ENCODE measurements at places on chromosomes 12 and 14.
A peak's percentile ranks its signal among the peaks of the same experiment; 100 is the strongest.

DNA sequence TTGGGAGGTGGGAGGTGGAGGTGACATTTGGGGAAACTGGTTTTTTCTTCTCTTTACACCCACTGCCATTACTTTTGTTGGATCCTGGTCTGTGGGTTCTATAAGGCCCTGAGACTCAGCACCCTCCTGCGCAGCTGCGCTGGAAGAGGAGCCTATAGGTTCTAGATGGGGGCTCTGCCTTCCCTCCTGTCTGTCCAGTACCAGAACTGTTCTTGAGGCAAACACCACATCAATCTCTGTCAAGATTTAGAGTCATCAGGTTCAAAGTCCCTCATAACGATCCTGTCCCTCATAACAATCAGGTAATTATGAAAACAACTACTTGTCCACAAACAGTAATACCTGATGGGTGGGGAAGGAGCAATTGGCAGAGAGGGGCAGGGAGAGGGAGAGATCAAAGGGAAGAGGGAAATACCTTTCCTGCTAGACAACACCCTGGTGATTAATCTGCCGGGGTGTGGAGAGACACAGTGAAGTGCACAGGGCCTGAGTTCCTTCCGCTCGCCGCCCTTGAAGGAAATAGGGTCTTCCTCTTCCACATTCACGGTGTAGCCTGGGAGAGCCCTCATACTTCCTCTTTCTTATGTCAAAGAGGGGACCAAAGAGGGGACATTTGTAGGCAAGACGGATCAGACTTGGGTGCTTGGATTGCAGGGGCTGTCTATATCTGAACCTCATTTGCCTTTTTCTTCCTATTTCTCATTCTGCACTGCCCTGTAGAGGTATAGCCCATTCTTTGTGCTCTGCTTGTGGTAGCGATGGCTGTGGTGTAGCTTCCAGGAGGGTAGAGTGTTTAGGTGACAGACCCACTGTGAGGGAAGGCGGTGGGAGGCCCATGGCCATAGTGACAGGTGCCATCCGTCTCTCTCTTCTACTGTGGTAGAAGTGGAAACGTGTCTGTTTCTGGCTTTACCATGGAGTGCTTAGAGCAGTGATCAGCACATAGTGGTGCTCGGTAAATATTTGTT is 12.6 kb downstream of the GPRC5A start:
- DNase-seq: no peak

- DNase-seq: no peak
These were observed 197.6 kb downstream of the PHETA1 start for GRCh38 chr12:111171345-111171744.

- DNase-seq: peak; percentile 92
These were observed 30.9 kb upstream of the ANKRD9 start for GRCh38 chr14:102540315-102541028.

- no peak for DNase-seq
These were observed 8.9 kb downstream of the TOGARAM1 start for GRCh38 chr14:44970907-44971306.

DNA sequence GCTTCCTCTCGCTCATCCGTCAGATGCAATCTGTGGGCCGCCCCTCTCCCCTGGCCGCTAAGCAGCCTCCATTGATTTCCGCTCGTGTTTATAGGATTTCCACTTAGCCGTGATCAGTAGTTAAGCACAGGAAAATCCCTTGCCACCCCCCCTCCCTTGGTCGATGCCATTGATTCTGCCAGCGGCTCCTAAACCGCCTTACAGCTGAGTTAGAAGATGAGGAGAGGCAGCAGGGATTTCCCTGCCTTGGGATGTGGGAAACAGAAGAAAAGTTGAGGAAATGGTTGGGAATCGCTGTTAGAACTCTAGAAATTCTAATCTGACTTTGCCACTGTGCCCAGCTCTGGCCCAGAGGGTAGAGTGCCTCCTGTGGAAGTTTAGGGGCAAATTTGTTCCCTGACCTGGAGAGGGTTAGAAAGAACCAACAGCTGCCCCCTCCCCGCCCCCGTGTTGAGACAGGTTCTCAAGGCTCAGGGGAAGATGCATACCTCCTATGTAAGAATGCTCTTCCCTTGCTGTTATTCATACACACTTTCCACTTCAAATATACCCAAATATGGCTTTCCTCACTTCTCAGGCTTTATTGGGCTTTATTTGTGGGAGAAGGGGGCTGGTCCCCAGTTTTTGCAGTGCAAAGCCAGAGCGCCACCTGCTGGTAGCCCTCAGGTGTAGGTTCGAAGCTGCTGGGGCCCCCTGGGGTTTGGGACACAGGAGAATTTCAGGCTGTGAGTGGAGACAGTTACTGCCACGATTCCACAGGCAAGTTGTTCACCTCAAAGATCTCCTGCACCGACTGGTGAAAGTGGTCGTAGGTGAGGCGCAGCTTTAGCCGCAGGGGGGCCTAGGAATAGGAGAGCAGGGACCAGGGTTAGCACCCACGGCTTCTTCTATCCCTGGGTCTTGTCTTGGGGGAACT is 3.2 kb downstream of the THTPA start:
- DNase-seq: peak; percentile 55

DNA sequence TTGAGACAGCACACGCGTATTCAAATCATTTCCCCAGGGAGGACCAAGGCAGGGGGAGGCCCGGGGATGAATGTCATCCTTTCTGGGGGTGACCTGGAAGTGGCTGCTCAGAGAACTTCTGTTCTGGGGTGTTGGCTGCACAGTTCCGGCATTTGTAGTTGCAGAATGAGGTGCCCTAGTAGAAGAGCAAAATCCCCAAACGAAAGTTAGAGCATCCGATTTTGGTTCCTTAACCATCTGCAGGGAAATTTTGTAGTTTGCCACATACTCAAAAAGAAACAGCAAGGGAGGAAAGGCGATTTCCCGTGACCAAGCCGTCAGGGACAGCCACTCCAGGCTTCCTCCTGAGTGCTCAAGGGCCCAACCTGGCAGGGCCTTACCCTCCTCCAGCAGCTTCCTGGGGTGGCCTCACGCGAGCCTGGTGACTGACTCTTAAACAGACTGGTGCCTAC is 13.0 kb upstream of the TRAF3 start:
- DNase-seq: no peak

All from tongue (tissue), 3 donors.